Dermis microvascular lymphatic vessel endothelial cell (primary cell): ENCODE measurements at places on chromosomes 4 and X. TPM values are rescaled to one million over a fixed set of nuclear protein-coding genes. Genes with fewer than 3 reads are reported as not detected.

PPBP gene
- total RNA-seq = not detected in 2 replicates

TEX13B gene
- total RNA-seq = not detected in 2 replicates

ZFP42 gene
- 0.13 TPM in 2 replicates for total RNA-seq

CTAG2 gene
- total RNA-seq = not detected in 2 replicates

WDR13 gene
- total RNA-seq = 116 and 123 TPM in 2 replicates

THOC2 gene
- total RNA-seq = 38.8 and 39.3 TPM in 2 replicates

GPR173 gene
- 0.90 and 1.8 TPM in 2 replicates for total RNA-seq
